NCI-H2081 (cell line): ENCODE measurements at places on chromosomes 2 and 18.

- DNase-seq, result no peak
Observed at GRCh38 chr2:127014224-127014623, 92.7 kb downstream of the BIN1 start.

GRCh38 chr18:13306583-13306982, 88.0 kb downstream of the LDLRAD4 start:
- no peak for DNase-seq

GRCh38 chr2:25672494-25673299, 680 bp downstream of the DTNB start:
- peak; percentile 61 for DNase-seq

DNA sequence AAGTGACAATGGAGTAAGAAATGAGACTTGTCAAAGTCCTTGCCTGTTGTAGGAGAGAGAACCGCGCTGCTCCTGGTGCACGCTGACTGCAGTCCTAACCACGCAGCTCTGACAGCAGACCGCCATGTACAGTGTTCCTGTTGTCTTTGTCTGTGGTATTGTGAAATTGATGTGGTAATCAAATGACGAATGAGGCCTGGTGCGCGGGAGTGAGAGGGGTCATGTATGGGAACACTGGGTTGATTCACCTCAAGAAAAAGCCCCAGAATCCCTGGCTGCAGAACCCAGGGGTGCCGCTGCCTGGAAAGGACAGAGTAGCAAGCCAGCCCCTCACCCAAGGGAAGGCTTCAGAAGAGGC, 64.0 kb downstream of the INPP4A start:
- DNase-seq, result no peak

GRCh38 chr2:154623819-154624218, 74.7 kb upstream of the KCNJ3 start:
- peak; percentile 53 for DNase-seq

DNA sequence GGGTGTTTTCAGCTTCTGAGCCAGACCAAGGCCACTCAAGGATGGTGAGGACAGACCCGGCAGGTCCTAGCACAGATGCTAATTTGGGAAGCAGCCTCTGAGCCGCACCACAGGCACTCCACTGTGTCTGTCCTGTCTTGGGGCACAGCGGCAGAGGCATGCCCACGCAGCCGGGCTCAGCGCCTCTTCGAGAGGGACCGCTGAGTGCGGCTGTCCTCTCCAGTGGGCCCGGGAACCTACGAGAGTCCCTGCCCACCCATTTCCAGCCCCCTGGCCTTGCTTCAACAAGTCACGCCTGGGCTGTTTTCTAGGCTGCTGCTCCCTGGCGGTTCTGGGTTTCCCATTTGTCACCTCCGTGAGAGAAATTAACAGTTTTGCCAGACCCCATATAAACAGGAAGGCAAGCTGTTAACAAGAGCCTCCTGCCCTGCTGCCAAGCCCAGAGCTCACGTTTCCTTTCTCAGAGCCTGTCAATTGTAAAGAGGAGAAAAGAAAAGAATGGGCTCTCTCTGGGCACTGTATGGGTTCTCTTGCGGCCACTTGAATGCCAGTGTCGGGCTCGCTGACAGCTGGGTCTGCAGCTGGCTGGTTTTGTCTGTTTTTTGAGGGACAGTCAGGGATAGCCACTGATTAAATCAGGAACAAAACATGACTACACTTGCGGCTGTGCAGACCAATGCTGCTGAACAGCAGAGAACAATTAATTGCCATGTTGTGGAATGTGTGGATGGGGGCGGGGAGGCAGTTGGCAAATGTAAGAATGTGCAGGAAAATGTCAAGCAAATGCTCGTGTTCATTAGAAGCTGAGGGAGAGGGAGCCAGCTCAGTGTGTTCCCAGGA, 30.6 kb downstream of the TMEM17 start:
- DNase-seq, result peak; percentile 48

DNA sequence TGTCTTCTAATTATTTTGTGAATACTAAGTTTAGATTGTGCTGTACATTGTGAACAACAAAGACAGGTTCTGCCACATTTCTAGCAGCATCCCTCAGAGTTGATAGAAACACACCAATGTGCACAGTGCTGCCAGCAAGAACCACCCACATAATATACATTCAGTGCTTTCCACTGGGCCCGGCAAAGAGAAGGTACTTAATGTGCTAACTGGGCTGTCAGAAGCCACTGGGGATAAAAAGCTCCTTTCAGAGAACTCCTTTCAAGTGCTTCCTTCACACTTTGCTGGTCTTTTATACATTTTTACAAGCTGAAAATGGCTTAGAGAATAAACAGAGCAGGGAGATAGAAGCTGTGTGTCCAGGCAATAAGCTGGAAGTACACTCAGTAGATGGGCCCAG, 58.0 kb upstream of the CAPN13 start:
- no peak for DNase-seq

GRCh38 chr2:28340312-28341202, 52.1 kb upstream of the FOSL2 start:
- DNase-seq, result no peak

- no peak for DNase-seq
Observed at GRCh38 chr2:74031221-74031620, 46.5 kb downstream of the TET3 start.

DNA sequence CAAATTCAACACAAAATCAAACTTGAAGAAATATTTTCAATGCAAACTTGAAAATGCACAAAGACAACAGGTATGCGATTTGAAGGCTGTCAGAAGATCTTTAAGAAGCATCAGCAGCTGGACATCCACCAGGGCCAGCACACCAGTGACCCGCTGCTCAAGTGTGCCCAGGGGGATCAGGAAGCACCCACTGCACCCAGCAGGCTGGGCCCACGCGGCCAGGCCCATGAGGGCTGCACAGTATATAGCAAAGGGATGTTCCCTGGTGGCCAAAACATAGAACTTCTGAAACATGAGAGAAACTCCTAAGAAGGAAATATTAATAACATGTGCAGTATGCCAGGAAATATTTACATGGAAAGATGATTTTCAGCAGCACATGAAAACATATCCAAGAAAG, 25.0 kb downstream of the WDFY1 start:
- no peak for DNase-seq
